ENCODE measurements at places on chromosomes 2 and 18. TPM values are rescaled to one million over a fixed set of nuclear protein-coding genes. Genes with fewer than 3 reads are reported as not detected.

ENOSF1 gene
- total RNA-seq, result 121 TPM

SAG gene
- total RNA-seq, result not detected

ANKRD53 gene
- not detected for total RNA-seq

CCDC141 gene
- total RNA-seq, result 0.13 TPM

METTL21A gene
- 39.1 TPM for total RNA-seq

KCNG2 gene
- total RNA-seq, result not detected

SPDYA gene
- 0.88 TPM for total RNA-seq

All from SK-MEL-5 (cell line).